ENCODE measurements at places on chromosomes 5 and 9. TPM values are rescaled to one million over a fixed set of nuclear protein-coding genes. Genes with fewer than 3 reads are reported as not detected.

GRCh38 chr5:83184534-83184933, 107.2 kb downstream of the XRCC4 start:
- no peak for DNase-seq

GRCh38 chr9:2196757-2197156, 181.6 kb downstream of the SMARCA2 start:
- DNase-seq, result no peak

- no peak for DNase-seq
Observed at GRCh38 chr5:157486861-157487260, 26.8 kb downstream of the NIPAL4 start.

DNA sequence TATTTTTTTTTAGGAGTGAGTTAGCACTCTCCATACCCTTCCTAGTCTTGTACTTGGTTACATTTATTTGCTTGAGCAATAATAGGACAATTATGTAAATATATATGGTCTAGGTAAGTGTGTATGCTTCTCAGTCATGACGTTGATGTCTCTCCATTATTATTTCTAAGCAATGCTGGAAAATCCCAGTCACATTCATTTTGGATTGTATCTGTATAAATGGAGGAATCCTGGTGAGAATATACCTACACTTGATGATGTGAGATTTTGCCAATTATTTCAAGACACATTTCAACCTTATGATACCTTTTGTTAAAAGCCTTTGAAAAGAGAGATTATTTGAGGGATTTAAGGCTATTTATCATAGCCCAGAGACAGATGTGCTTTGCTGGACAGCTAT, 2244.5 kb upstream of the WWC1 start:
- no peak for DNase-seq

DNA sequence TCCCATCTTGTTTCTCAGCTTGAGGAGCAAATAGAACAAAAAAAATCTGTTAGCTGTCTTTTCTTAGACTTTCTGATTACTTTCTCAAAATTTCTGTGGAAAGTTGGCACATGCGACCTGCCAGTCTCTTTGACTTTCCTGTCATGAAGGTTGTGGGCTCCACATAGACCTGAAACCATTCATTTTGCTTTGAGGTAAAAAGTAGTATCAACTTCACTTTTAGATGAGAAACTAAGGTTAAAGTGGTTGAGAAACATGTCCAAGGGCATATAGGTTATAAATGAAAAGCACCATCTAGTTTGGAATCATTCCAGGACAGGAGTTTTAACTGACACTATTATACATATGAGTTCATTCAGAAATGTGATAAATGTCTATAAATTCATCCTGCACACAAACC, 42.7 kb downstream of the ST8SIA4 start:
- DNase-seq, result no peak

GRCh38 chr9:8232726-8233125, 433.1 kb upstream of the DMAC1 start:
- no peak for DNase-seq

GRCh38 chr9:109499631-109500410, 1.7 kb upstream of the PTPN3 start:
- no peak for DNase-seq

DNA sequence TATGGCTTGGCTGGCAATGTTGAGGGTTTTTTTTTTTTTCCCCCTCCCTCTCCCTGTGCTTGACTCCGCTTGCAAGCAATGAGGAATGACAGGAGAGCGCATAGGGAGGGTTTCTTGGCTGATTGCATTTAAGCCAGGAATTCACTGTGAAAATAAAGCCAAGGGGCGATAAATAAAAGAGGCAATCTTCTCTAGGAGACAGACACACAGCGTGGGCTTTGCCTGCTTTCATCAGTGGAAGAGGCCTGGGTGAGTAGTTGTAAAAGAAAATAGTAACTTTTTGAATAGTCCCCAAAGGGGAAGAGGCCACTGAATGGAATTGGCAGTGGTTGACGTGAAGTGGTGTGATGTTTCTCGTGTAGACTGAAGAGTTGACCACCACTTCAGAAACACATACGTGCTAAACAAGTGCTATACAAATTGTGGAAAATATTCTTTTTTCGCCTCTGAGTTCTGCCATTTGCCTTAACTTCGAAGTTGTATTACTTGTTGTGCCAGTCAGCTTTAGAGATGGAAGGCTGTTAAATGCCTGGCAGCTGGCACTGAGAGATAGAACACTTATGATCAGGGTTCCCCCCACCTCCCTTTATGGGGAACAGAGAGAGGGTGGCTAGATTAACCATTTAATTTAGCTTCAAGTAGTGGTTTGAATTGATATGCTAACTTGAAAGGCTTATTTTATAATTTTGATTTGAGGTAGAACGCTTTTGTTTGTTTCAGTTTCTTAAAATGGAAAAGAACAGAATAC, 3.0 kb downstream of the ZSWIM6 start:
- DNase-seq, result no peak

- no peak for DNase-seq
Observed at GRCh38 chr5:1375871-1376810, 31.2 kb upstream of the CLPTM1L start.

DNA sequence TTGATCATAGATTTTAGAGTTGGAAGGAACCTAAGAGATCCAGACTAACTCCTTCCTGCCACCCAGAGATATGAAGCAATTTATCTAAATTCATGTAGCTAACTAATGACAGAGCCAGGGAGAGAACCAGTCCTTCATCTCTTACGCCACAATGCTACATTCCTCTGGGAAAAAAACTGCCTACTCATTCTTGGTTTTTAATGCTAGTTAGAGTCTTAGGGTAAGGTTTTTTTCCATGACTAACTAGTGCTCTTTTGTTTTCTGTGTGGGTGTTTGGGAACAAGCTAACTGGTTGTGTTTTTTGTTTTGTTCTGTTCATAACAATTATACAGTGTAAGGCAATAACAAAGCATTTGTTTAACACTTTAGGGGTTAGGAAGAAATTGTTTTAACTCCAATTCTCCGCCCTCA, 52.4 kb downstream of the SLC44A1 start:
- DNase-seq, result peak; percentile 96

DNA sequence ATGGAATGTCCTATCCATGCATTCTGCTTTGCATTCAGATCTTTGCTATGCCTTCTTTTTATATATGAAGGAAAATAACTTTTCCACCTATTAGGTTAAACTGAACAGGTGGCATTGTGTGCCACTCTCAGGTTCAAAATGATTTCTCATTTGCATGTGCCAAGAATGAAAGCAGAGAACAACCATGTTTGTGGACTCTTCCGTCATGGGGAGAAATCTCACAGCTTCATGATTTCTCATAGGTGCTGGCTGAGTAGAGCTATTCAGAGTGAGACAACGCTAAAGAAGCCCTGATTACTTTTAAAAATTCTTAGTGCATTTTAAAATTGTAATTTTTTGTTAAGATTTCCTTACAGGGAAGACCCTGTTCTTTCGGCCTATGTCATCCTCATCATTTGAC, 472.1 kb downstream of the RASEF start:
- DNase-seq, result no peak

GRCh38 chr5:124546643-124547042, 199.8 kb downstream of the ZNF608 start:
- DNase-seq, result peak; percentile 14

DNA sequence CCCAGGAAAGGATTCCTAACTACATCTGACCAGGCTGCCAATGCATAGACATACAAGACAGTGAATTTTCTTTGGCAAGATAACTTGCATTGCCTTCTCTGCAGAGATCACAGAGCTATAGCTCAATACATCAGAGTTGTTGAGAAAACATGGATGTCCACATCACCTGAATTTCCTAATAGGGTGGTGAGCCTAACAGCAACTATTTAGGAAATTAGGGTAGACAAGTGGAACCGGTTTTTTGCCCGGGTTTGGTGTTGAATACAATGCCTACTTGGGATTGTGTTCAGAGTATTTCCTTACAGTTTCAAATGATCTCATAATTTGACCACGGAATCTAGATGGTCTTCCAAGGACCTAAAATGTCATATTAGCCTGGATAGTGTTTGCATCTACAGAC, 262.7 kb downstream of the KIF4B start:
- DNase-seq, result no peak

GRCh38 chr9:131113655-131114054, 11.7 kb upstream of the NUP214 start:
- DNase-seq, result no peak

GRCh38 chr9:108296056-108296455, 559.7 kb downstream of the ACTL7B start:
- DNase-seq, result peak; percentile 83

- DNase-seq, result no peak
Observed at GRCh38 chr9:127667127-127667844, 39.5 kb upstream of the CFAP157 start.

- DNase-seq, result no peak
Observed at GRCh38 chr5:151382576-151382975, 35.2 kb upstream of the SLC36A2 start.

DNA sequence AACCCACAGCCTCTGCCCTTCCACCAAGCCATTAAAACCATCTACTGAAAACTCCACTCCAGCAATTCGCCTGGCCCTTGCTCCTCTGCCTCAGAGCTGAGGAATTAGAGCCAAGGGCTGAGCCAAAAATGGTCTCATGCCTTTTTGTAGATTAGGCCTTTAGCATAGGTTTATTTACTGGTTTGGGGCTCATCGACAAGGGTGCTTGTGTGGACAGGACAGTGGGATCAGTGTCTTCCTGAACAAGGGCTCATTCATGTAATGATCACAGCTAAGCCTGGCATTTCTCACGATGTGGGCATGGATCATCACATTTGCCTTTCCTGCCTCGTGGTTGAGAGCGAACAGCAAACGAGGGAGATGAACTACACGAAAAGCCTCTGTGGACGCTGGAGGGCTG, 59.2 kb upstream of the PHF24 start:
- DNase-seq, result no peak

The TNFSF8 gene
- total RNA-seq, result not detected

The CMYA5 gene
- total RNA-seq, result 0.61 TPM

The NMUR2 gene
- not detected for total RNA-seq

The SPARC gene
- 382 TPM for total RNA-seq

The C9orf50 gene
- total RNA-seq, result not detected

The GLRA1 gene
- total RNA-seq, result not detected

The NRARP gene
- total RNA-seq, result 0.50 TPM

The LCN2 gene
- 62.1 TPM for total RNA-seq

The SUSD3 gene
- not detected for total RNA-seq

Measured in mammary epithelial cell (primary cell).